ENCODE measurements at places on chromosomes 16 and 17. TPM values are rescaled to one million over a fixed set of nuclear protein-coding genes. Genes with fewer than 3 reads are reported as not detected.

DNA sequence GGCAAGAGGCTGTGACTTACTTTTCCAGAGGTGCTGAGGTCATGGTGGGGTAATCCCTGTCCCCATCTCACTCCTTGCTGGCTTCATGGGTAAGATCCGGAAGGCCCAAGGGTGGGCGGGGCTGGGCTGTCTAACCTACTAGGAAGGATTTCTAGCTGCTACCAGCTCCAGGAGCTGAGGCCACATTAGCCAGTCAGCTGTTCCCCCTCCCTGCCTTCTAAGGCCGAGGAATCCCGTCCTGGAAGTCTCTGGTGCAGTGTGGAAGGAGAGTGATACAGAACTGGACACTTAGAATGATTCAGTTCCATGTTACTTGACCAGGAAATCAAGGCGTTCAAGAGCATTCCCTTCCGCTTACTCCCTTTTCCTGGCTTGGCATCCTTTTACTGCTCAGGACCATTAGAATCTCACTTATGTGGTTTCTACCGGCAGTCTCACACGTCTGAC, 8.9 kb downstream of the GNGT2 start:
- no peak for DNase-seq

GRCh38 chr16:68646953-68647659, 2.0 kb downstream of the CDH3 start:
- no peak for DNase-seq

DNA sequence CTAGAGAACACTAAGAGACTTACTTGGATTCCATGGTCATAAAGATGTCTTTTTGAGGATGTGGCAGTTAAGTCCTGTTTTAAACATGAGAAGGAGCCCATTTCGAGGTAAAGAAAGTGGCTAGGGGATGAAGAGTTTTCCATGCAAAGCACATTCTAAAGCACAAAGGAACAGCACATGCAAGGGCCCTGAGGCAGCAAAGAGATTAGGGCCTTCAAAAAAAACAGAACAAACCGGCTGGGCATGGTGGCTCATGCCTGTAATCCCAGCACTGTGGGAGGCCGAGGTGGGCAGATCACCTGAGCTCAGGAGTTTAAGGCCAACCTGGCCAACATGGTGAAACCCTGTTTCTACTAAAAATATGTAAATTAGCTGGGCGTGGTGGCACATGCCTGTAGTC, 79.8 kb downstream of the AKAP1 start:
- DNase-seq: no peak

GRCh38 chr17:42917236-42917603, 16.6 kb downstream of the G6PC1 start:
- no peak for DNase-seq

DNA sequence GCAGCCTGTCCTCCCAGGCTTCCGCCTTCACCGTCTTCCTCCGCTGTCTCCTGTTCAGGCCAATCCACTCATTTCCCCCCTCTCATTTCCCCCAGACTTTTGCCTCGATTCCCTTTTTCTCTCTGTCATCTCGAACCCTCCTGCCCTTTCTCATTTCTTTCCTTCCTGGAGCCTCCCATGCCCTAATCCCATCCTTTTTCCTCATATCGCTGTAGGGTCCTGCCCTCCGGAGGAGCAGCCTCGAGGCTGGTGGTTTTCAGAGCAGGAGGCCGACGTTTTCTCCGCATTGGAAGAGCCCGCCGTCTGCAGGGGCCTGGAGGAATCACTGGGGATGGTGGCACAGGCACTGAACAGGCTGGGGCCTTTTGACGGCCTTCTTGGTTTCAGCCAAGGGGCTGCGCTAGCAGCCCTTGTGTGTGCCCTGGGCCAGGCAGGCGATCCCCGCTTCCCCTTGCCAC, 597 bp downstream of the OVCA2 start:
- DNase-seq: no peak

DNA sequence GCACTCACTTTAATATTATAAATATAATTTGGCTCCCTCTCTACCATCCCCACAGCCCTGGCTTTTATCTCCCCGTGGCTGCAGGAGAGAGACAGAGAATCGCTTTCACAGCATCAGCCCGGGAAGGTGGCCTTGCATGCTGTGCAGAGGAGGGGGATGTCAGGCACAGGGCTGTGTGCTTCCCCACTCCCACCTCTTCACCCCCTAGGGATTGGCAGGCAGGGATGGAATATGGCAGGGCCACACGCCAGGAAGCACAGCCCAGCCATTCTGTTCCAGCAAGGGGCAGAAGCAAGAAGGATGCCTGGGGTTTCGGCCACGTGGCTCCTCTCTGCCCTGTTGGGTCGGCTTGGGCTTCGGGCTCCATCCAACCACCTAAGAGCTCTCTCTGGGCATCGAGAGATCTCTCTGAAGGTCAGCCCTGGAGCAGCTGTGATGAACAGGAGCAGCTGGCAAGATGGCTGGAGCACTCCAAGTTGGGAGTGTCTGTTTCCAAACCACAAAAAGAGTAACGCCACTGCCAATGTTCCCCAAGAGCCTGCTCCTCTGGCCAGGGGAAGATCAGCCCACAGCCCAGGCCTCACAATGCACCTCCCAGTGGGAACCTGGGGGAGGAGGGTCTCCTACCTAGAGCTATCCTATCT, 223.2 kb downstream of the C16orf78 start:
- DNase-seq: no peak

- no peak for DNase-seq
Observed at GRCh38 chr17:72150632-72151460, 30.0 kb downstream of the SOX9 start.

- DNase-seq: no peak
Observed at GRCh38 chr17:4881761-4882555, 17.4 kb upstream of the C17orf107 start.

DNA sequence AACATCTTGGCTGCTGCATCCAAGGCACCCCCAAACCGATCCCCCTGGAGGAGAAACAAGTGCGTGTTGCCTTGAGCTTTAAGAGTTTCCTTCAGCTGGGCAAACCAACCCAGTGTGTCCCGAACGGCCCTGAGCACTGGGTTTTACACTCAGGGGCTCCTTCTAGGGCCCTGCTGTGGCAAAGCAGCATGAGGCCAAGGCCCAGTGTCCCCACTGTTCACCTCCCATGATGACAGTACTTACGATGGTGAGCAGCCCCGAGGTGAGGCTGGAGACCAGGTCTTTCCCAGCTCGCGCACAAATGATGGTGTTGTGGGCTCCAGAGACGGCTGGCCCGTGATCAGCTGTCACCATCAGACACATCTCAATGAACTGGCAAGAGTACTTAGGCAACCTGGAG, 6.6 kb upstream of the KLHL11 start:
- no peak for DNase-seq

DNA sequence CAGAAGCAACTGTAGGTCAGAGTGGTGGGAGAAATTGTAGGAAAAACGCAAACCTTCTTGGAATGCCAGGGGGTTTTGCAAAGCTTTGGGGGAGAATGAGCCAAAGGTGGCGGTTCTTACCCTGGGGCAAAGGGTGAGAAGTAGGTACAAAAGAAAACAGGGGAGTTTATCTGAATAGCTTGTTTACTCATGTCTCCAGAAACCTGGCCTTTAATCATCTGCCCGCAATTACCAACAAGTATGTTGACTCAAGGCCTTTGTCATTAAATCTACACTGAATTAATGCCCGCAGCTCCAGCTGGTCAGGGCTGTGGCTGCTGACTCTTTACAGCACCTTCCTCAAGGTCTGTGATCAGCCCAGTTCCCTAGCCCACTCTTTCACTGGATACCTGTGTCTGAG, 320.1 kb downstream of the CBLN1 start:
- DNase-seq: no peak

DNA sequence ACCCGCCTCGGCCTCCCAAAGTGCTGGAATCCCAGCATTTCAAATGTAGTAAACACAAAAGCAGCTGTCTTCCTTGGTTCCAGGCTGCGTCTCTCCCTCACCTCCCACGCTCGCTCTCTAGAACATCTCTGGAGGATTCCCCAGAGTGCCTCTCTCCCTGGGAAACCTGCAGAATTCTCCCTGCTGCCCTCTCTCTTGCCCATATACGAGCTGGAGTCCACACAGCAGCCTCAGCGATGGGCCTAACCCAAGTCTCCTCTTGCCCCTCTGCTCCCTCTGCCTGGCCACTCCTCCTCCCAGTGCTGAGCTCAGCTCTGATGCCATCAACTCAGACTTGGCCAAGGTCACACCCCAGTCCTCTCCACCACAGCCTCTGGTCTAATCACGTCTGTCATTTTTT, 10.6 kb downstream of the GPRC5B start:
- no peak for DNase-seq

- DNase-seq: no peak
Observed at GRCh38 chr16:48383877-48384519, 1.2 kb downstream of the SIAH1 start.

DNA sequence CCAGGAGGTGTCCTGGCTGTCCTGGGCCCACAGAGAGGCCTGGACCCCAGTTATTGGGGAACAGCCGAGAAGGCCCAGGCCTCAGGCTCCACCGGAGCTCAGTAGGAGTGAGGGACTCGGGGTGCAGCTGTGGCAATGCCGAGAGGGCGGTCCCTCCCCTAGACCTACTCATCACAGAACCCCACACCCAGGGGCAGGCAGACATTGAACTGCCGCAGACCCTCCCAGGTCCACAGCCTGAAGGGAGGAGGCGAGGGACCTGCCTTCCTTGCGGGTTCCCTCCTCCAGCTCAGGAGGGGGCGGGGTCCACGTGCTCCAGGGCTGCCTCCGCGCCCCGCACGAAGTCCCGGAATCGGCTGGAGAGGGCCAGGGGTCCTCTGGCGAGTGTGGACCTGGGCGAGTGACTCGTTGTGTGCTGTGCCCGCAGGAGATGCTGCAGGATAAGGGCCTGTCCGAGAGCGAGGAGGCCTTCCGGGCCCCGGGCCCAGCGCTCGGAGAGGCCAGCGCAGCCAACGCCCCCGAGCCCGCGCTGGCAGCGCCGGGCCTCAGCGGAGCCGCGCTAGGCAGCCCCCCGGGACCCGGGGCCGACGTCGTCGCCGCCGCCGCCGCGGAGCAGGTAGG, 3.9 kb downstream of the TBX4 start:
- DNase-seq: no peak

GRCh38 chr16:65950211-65950610, 416.3 kb upstream of the CDH5 start:
- no peak for DNase-seq

DNA sequence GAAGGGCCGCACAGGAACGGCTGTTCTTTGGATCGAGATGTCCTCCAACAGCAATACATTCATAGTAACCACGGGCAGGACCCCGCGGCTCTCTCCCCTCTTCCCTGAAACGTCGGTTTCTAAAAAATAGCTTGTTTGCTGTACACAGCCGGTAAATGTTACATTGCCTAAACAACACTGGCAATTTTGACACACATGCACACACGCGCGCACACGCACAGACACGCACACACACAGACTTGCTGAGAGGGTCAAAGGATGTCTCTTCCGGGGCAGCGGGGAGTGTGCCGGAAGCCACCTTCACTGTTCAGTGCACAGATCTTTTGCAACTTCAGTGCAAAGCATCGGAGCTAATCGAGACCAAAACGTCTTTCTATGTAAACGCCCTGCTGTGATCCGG, 35.8 kb downstream of the ZDHHC7 start:
- no peak for DNase-seq

- peak; percentile 62 for DNase-seq
Observed at GRCh38 chr16:88306860-88307545, 75.8 kb upstream of the ZNF469 start.

GRCh38 chr16:20918486-20919239, 18.1 kb downstream of the LYRM1 start:
- DNase-seq: peak; percentile 65

- peak; percentile 84 for DNase-seq
Observed at GRCh38 chr16:13909872-13910303, 10.1 kb upstream of the ERCC4 start.

DNA sequence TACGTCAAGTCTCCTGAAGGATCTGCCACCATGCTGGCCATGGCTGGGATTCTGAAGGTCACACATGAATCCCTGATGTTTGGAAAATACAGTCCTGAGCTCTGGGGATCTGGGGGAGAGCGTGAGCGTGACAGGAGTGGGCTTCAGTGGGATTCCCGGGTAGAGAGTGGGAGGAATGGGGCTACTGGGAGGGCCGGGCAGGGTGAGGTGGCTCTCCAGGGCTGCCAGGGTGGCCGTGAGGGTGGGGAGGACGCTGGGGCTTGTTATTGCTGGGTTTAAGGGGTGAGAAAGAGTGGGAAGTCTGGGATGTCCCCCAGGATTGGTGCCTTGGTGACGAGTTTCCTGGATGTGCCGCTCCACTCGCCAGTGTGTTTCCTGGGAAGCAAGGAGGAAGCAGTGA, 31.3 kb downstream of the FOXL1 start:
- DNase-seq: no peak

- peak; percentile 50 for DNase-seq
Observed at GRCh38 chr17:49566668-49567071, 9.0 kb upstream of the NXPH3 start.

- peak; percentile 34 for DNase-seq
Observed at GRCh38 chr17:47727704-47728036, 5.4 kb upstream of the TBX21 start.

GRCh38 chr16:46980926-46981325, 7.5 kb upstream of the DNAJA2 start:
- no peak for DNase-seq

- no peak for DNase-seq
Observed at GRCh38 chr17:78314683-78315354, 45.1 kb downstream of the SOCS3 start.

GRCh38 chr17:5931616-5932015, 138.6 kb upstream of the WSCD1 start:
- no peak for DNase-seq

DNA sequence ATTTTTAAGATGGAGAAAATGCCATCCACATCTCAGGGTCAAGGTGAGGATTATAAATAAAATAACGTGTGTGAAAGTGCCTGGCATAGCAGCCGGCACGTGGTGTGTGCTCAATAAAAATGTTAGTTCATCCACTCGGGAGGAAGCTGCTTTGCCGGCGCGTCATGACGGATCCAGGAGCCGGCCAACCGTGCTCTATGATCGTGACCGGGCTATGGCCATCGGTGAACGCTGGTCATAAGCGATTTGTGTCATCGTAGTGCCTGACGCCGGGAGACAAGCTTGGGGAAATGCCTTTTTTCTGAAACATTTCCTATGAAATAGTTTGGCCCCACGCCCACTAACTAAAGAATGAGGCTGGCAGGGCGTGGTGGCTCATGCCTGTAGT, 74.0 kb downstream of the CMC2 start:
- DNase-seq: peak; percentile 82

- DNase-seq: no peak
Observed at GRCh38 chr17:51352798-51353197, 92.5 kb downstream of the UTP18 start.

Gene CD300E
- total RNA-seq: 4.3 TPM

Gene SLC16A5
- total RNA-seq: 11.4 TPM

Gene C16orf78
- not detected for total RNA-seq

Gene CDC6
- 1.7 TPM for total RNA-seq

Gene ITGAX
- 25.0 TPM for total RNA-seq

Gene TSR1
- total RNA-seq: 21.8 TPM

Gene CRYM
- total RNA-seq: 0.30 TPM

Gene MYH4
- not detected for total RNA-seq

Gene NPIPA7
- total RNA-seq: 7.5 TPM

Gene MT4
- total RNA-seq: not detected

Gene MRPL45
- 14.4 TPM for total RNA-seq

Gene RPRML
- total RNA-seq: 1.4 TPM

Gene CIITA
- total RNA-seq: 104 TPM

Gene CETP
- total RNA-seq: 0.49 TPM

Gene ASPHD1
- 0.48 TPM for total RNA-seq

Gene KRTAP16-1
- not detected for total RNA-seq

Gene HOXB6
- total RNA-seq: 16.8 TPM

Gene NPIPA2
- 12.7 TPM for total RNA-seq
